ENCODE measurements at places on chromosomes 13 and 19.

- DNase-seq: no peak
Observed at GRCh38 chr19:19388568-19389555, 16.6 kb upstream of the GATAD2A start.

DNA sequence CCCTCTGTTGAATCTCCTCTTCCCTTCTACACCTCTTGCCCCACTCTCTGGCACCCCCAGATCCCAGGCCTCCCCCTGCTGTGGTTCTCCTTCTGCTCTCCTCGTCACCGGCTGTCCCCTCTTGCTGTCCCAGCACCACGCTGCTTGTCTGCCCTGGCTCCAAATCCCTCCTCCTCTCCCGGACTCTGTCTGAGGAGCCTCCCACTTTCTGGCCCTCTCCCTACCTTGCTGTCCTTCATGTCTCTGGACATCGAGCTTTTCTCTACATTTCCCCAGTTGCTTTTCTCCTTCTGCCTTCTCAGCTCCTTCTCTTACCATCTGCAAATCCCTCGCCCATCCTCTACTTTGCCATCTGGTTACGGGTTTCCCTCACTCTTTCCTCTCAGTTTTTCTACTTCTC, 1.2 kb downstream of the ZNF347 start:
- DNase-seq: no peak

- DNase-seq: no peak
Observed at GRCh38 chr19:45400192-45400591, 4.7 kb downstream of the PPP1R13L start.

DNA sequence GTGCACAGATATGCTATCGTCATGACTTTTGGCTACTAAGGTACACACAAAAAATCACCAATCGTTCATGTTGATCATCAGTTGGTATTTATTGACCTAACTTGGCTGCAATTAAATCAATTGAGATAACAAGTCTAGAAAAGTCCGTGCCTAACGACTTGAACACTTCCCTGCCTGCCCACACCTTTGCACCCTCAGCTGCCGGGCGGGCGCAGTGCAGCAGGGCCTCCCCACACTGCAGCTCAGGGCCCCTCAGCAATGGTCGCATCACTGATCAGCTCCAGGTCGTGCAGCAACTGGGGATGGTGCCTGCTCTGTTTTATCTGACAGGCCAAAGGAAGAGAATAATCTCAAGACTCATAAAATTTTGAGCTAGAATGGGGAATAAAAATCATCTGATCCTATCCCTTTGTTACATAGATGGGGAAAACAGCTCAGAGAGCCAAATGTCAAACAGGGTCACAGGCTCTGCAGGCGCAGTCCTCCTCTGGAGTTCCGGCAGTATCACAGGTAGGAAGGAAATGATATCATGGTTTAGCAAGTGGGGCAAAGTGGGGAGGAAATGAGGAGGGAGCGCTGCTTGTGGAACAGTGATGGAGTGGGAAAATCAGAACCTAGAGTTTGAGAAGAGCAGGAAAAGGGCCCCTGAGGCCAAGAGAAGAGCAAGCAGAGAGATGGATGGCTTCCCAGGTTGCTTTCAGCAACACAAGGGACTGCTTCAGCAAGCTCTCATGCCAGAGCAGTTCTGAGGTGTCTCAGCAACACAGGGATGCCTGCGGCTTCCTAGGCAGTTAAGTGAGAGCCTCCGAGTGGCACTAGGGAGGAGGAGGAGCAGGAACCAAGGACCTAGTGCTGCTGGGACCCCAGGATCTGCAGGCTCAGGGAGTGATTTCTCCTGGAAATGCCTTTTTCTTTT, 57.5 kb downstream of the SLC7A1 start:
- DNase-seq: no peak

DNA sequence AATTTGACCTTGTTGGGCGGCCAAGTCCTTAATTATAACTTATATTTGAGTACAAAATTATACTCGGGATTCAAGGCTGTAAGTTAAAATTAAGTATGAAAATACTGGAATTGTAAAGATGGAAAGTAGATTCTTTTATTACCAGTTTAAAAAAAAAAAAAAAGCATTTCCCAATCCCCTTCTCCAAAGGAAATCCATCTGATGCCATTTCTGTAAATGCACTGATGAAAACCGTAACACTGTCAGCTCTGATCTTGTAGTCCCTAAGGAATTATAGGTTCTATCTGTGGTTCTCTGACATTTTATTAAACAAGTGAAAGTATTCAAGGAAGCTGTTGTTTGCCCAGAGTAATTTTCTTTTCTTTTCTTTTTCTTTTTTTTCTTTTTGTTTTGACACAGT, 41.6 kb upstream of the HNRNPA1L2 start:
- no peak for DNase-seq

- no peak for DNase-seq
Observed at GRCh38 chr13:40756042-40756441, 14.9 kb downstream of the MRPS31 start.

DNA sequence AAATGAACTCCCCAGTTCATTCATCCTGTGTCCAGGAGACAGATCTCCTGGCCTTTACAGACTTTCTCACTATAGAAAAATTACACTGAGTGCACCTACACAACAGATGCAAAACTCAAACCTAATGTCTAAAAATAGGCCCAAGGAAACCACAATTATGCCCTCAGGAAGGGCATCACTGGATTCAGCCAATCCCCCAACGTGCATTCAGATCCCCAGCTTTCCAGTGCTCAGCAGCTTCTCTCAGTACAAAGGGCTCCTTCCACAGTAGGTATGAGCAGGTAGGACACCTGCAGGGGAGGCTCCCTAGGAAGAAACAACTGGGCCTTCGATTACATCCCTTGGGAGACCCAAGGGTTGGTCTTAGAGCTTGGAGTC, 2.1 kb downstream of the ZNF709 start:
- DNase-seq: no peak

- no peak for DNase-seq
Observed at GRCh38 chr13:46176756-46177155, 5.2 kb downstream of the LCP1 start.

DNA sequence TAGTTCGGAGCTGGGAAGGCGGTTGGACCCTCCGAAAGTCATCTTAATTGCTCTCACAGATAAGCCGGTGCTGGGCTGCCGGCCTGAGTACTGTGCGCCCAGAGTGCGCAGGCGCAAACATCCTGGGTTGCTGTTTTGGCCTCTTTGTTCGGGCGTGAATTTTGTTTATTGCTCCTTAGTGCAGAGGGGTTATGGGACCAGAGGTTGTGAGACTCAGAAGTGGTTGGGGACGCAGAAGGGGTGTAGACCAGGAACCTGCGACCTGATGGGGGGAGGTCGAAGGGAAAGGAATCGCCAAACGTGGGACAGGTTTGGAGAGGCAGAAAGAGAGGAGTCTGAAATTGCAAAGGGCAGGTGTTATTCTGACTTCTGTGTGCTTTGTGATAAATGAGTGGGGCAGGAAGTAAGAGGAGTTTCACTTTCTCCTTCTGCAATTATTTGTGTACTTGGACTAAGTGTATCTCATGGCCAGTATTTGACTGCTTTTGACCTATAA, 607 bp upstream of the ZNF566 start:
- DNase-seq: peak; percentile 77

DNA sequence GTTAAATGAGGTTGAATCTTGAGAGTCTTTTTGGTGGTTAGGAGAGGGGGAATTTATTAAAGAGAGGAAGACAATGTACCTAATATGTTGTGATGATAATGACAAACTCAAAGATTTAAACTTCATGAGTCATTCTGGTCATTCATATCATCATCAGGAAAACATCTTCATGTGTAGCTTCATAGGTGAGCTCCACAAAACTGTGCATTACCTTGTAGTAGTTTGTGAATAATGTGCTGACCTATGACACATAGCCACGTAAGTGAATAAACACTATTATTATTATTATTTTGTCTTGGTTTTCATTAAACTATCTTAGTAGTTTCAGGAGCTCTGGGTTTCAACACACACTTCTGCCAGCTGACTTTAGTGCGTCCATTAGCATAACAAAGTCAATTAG, 997 bp upstream of the GPC6 start:
- no peak for DNase-seq

GRCh38 chr13:25394402-25395060, 22.8 kb downstream of the ATP8A2 start:
- no peak for DNase-seq

- DNase-seq: no peak
Observed at GRCh38 chr13:44403461-44404056, 29.9 kb downstream of the SERP2 start.

Measured in NCI-H187 treated with DMSO at 0.1 percent for 48 hours (cell line).